SHP77 treated with DMSO at 0.1 percent for 48 hours (cell line): ENCODE measurements at places on chromosomes 1 and 21.

DNA sequence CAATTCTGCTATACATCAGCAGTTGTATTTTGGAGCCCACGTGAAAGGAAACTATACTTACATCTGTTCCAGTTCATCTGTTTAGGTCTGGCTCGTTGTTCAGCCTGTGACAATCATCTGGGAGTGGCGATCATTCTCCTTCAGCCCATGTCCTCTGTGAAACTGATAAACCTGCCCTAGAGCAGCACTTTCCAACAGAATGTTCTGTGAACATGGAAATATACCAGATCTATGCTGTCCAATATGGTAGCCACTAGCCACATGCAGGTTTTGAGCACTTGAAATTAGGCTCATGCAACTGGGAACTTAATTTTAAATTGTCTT is 24.5 kb upstream of the COQ8A start:
- DNase-seq = no peak

- DNase-seq = no peak
These were observed 151.0 kb downstream of the FMN2 start for GRCh38 chr1:240242601-240243144.

- no peak for DNase-seq
These were observed 183.6 kb upstream of the RAB4A start for GRCh38 chr1:229087339-229087738.

DNA sequence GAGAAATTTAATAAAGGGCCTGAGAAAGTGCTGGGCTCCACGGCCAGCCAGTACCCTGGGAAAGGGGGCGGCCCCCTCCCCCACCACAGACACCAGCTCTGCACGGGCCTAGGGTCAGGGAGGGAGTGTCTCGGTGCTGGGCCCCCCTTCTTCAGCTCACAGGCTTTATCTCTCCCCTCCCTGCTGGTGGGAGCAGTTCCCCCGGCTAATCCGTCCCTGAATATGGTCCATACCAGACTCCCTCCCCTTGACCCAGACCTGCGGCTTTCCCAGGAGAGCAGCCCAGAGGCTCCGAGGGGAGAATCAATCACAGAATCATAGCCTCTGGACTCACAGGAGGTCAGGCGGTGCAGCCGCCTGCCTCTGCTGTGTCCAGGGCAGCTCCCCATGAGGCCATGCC is 26.0 kb upstream of the RSPO1 start:
- no peak for DNase-seq

DNA sequence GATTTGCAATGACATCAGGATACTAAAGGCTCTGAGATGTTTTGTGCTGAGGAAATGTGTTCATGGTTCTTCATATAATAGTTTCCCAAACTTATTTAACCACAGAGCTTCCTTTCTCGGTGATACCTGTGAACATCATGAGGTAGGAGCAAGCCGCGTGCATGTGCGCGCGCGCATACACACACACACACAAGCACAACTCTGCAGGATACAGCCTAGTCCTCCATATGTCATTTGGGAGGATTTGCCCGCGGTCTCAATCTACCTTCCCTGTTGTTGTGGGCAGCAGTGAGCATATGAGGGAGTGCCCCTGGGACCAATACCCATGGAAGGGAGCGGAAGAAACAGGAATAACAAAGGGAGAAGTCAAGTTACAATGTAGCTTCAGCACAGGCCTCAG is 12.2 kb upstream of the TTC4 start:
- DNase-seq = no peak

DNA sequence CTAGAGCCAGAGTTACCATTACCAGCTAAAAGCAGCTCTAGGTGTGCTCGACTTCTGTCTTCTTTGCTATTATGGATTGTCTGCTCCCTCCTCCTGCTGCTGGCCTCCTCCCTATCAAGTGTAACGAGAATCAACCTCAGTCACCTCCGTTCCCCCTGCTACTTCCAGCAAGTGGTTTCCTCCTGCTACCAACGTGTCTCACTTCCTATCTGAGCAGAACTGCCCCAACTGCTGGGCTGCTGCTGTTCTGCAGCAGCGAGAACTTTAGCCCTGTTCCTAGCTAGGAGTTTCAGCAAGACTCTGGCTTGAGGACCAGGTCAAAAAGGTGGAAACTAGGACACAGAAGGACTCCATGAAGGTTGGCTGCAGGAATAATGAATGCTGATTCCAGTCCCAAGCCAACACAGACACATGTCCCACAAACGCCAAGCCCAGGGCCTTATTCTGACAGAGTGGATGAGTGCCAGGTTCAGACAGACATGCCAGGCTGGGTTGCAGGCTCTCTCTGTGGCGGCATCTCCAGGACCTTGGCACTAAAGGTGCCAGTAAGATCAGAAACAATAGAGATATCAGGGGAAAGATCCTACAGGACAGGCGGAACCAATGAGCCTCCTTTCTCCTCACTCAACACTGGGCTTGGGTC is 46.9 kb downstream of the CD34 start:
- no peak for DNase-seq

DNA sequence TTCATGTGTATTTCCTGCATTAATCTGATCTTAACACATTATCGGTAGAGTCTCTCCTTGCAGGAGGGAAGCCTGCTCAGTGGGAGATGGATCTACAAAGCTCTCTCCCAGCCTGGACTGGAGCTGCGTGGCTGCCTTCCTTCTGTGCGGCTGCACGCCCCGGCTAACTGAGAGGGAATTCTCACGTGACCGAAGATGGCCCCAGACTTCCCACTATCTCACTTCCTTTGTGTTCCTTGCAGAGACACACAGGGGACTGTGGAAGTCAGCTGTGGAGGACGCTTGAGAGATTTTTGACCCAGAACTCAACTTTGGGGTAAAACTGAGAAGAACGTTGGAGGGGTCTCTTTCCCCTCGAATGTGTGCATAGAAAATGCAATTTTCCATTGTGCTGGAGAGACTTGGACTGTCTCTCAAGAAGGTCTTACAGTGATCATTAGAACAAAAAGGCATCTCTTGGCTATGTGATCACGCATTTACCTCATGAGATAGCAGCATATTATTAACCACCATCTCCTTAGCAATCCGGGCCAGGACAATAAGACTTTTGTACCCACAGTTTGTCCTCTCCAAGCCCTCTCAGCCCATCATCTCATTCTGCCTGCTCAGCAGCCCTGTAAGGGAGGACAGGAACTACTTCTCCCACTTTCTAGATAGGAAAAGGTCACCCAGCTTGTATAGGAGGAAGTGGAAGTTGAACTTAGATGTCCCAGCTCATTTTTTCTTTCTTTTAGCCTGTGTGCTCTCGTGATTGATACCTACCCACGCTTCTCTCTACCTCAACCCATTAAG is 49.3 kb upstream of the TARBP1 start:
- no peak for DNase-seq
